ENCODE measurements at places on chromosomes 2 and 18.

DNA sequence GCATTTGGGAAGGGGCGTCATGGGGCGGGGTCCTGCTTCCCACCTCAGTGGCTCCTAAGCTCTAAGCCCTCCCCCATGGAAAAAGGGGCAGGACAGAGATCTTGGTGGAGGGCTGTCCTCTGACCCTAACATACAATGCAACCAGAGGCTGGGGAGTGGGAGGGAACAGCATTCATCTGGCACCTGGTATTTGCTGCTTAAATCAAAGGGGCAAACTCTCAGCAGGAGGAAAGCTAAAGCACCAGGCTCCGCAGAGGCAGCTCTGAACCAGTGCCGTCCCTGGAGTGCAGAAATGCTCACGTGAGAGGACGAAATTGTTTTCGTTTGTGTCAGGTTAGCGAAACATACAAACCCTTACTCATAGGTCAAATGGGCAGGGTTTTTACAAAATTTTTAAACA is 92.7 kb upstream of the PXDN start:
- DNase-seq, result no peak

DNA sequence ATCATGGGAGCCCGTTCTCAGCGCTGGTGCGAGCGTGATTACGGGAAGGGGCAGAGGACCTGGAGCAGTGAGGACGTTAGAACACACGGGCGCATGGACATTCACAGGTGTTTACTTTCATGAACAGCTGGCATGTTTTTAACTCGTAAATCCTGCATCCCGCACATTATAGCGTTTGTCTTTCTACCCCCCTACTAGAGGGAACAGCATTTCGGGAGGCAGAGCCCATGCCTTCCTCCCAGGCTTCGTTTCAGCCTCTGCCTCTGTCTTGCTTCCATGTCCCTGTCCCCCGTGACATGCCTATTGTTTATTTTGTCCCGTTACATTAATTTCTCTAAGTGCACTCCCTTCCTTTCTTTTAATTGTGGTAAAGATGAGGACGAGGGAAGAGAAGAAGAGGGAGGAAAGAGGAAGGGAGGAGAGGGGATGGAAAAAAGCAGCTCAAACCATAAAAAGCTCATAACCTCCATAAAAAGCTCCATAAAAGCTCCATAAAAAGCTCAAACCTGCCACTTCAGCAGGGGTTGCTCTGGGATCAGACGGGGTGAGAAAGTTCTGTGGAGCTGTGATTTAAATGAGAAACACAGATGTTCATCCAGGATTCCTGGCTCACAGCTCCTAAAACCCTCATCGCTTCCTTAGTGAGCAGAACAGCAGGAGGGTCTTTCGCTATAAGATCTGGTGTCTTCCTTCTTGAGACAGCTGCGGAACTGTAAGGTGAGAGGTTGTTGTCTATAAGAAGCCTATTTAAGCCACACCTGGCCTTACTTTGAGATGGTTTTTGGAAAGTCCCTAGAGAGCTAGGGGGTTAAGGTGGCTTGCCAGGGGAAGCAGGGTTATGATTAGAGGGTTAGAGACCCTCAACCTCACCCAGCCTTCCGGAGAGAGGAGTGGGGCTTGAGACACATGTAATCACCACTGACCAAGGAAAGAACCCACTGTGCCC is 66.6 kb upstream of the SNTG2 start:
- DNase-seq, result no peak

DNA sequence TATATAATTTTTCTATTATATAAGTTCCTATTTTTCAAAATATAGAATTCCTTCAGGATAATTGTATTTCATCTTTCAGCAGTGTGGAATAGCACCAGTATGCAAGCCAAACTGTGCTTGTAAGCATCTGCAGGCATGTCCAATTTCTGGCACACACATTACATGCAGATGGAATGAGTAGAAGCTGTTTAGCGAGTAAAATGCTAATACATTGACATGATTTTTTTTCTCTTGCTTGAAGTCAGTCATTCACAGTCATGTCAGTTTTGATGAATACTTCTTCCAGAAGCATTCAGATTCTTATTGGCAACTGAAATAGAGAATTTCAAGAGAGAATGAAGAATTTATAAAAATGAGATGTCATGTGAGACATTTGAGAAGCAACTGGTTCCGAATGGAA is 109.4 kb downstream of the CERS6 start:
- no peak for DNase-seq

GRCh38 chr18:13541621-13542519 is 184.5 kb downstream of the FAM210A start:
- DNase-seq, result no peak

DNA sequence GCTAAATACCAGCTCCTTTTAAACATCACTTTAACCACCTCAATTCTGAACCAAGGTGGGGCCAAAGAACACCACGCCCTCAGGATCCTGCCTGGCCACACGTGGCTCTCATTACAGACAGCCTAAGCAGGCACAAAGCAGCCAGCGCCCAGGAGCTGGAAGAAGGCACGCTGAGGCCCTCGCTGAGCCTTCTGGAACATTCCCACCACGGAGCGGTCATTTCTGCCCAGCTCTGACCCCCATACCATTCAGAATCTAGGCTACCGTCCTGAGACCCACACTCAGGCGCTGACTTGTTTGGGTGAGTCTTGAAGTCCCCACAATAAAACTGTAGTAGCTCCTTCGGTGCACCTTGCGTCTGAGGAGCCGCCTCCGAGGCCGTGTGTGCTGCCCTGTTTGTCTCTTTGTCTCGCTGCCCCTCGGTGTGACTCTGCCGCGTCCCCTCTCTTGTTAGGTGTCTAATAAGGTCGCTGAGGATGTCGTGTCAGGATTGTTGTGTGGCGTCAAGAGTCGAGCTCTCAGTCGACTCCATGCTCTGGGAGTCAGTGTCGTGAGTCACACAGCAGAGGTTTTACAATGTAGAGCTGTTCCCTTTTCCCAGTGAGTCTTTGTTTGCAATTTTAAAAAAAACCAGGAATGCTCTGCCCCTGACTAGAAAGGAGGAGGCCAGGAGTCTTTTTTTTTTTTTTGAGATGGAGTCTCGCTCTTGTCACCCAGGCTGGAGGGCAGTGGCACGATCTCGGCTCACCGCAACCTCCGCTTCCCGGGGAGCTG is 242.4 kb downstream of the KLHL29 start:
- no peak for DNase-seq

GRCh38 chr18:35507192-35507591 is 9.4 kb upstream of the INO80C start:
- DNase-seq, result no peak

DNA sequence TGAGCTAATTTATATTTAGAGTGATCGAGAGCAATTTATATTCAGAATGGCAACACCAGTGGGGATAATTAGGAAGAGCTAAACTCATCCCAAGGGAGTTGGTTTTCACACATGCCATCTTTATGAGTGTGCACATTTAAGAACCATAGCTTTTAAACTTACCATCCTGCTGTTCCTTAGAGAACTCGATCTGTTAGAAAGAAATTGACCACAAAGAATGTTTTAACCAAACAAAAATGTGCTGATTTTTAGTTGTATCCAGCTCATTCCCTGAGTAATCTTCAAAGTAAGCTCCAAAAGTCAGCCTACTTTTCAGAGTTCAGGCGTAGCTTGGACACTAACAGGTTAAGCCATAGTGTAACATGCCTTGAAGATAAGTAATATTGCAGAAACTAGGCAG is 12.6 kb downstream of the MYL1 start:
- no peak for DNase-seq

DNA sequence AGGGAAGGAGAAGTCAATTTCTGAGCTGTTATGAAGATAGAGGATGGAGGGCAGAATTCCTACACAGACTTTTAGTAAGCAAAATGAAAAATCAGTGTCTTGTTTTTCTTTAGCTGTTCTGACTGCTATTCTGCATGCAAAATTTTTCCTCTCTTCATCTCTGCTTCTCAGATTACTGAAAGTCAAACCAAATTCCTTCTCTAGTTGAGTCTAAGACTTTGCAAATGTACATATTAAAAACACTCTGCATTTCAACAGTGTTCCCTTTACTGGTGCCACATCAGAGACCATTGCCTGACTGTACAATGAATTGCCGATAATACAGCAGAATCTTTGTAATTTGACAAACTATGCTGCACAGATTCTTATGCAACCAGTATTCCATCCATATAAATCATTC is 198.8 kb downstream of the EXOC6B start:
- no peak for DNase-seq
